ENCODE measurements at places on chromosomes 3 and 15. TPM values are rescaled to one million over a fixed set of nuclear protein-coding genes. Genes with fewer than 3 reads are reported as not detected.

Gene KLHL6
- total RNA-seq, result not detected

Gene FANCD2OS
- total RNA-seq, result not detected

Gene SMARCC1
- 31.9 TPM for total RNA-seq

Gene NECTIN3
- 75.8 TPM for total RNA-seq

Gene IL17RC
- 58.9 TPM for total RNA-seq

Gene FETUB
- total RNA-seq, result not detected

Gene NPAP1
- total RNA-seq, result not detected

Gene FOXL2
- total RNA-seq, result not detected

Gene SLC9A9
- total RNA-seq, result 59.9 TPM

Gene PROS1
- 25.2 TPM for total RNA-seq
